Activated CD4-positive, CD25-positive, alpha-beta regulatory T cell treated with anti-CD3 and anti-CD28 coated beads, Interleukin-2, amount 50 U/mL, for 72 hours (primary cell): ENCODE measurements at places on chromosomes 6 and 20.

- no peak for DNase-seq
These were observed 296.3 kb downstream of the PREX1 start for GRCh38 chr20:48531505-48531904.

DNA sequence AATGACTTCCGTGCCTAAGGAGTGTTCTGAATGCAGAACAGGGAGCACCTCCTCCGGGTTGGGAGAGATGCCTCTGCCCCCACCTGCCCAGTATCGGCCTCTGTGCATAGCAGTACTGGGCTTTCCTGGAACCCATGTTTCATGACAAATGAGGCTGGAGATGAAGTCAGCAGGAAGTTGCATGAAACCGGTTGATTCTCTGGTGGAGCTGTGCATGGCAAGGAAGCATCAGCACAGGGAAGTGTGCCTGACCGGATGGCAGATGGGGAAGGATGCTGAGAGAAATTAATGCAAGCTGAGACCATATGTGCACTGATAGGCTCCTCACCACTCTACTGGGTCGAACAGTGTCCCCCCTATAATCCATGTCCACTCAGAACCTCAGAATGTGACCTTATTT lies 155.5 kb downstream of the CDH26 start:
- no peak for DNase-seq

DNA sequence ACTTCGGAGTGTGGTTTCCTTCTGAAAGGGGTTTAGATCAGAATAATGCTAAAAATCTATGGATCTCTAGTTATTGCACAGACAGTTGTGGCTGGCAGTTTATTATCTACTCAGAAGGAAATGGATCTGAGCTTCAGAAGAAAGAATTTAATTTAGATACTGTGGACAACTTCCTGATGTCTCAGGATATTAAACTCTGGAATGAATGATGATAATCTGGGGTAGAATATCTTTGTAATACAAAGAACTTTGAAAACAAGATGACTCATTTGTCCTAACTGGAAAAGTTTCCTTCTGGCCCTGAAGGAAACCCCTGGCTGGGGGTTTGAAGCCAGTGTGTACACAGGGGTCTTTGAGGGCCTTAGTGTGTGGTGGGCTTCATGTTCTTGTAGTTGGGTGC lies 78.0 kb downstream of the EDN3 start:
- no peak for DNase-seq

DNA sequence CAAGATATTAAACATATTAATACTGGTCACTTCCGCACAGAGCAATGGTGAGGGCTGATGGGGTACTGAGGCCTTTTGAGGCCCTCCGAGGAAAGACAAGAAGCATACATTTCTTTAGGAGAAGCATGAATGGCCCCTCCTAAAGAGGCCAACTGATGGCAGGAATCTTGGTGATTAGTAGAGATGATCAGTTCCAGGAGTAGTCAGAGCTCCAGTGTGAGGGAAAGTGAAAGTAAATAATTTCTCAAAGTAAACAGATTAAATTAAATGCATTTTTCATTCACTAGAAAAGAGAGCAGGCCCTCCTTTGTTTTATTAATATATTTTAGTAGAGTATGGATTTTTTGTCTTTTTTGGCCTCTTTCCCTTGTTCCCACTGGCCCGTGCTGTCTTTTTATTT lies 38.2 kb downstream of the NOX3 start:
- DNase-seq = no peak

DNA sequence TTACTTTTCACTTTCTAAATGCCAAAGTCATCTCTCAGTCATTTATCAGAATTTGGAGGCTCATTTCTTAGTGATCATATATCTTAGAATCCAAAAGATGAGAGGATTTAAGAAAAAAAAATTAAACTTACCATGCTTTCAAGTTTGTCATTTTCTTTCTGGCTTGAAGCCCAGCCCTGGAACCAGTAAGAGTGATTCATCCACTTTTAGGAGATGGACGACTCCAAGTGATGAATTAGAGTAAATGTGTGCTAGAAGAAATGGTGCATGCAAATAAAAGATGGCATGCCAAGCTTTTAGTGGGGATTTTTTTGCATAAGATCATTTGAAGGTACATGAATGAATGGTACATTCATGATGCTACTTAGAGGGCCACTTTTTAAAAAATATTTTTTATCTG lies 20.1 kb downstream of the PLCB1 start:
- DNase-seq = no peak

- no peak for DNase-seq
These were observed 8.9 kb upstream of the OGFRL1 start for GRCh38 chr6:71279740-71280139.

DNA sequence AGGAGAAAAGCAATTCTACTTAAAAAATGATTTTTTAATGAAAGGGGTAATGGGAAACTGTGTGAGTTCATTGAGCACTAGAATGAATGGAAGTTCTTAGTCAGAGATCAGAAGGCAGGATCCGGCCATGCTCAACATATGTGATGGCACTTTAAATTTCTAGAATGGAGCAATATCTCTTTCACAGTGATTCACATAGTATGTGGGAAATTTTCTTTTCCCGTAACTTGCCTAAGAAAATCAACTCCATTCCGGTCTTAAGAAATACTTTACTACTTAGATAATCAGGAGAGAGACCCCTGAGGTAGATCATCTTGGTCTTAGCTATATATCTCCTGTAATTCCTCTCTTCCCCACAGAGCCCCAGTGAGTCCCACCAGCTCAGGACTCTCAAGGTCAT lies 131.8 kb downstream of the SCML4 start:
- DNase-seq = no peak

DNA sequence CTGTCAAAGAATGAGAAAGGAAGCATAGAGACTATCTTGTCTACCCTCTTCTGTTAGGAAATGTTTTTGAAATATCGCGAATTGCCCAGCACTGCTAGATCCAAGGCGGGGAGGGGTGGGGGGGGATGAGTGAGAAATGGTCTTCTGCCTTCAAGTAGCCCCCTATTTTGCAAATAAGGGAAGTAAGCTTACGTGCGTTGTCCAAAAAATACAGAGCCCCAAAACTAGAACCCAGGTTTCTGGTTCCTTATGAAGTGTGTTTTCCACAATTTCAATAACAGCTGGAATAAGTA lies 923 bp upstream of the ILRUN start:
- DNase-seq = no peak
